ENCODE measurements at places on chromosomes 12 and 14. TPM values are rescaled to one million over a fixed set of nuclear protein-coding genes. Genes with fewer than 3 reads are reported as not detected.

DNA sequence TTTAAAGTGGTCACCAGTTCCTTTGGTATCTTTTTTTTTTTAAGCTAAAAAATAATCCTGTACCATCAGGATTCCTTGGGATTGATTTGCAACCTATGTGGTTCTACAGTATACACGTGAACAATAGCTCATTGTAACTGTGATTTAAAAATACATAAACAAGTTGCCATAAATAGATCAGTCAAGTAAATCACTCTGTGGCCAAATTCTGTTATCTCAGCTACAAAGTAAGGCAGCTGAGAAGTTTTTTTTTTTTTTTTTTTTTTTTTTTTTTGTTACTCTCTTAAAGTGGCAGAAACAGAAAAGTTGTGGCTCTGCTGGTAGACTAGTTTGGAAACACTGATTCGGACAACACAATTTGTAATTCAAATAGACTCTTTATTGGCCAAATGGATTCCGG lies 104.5 kb downstream of the PRICKLE1 start:
- no peak for DNase-seq

GRCh38 chr14:58106446-58106845 lies 45.6 kb downstream of the ARMH4 start:
- no peak for DNase-seq

DNA sequence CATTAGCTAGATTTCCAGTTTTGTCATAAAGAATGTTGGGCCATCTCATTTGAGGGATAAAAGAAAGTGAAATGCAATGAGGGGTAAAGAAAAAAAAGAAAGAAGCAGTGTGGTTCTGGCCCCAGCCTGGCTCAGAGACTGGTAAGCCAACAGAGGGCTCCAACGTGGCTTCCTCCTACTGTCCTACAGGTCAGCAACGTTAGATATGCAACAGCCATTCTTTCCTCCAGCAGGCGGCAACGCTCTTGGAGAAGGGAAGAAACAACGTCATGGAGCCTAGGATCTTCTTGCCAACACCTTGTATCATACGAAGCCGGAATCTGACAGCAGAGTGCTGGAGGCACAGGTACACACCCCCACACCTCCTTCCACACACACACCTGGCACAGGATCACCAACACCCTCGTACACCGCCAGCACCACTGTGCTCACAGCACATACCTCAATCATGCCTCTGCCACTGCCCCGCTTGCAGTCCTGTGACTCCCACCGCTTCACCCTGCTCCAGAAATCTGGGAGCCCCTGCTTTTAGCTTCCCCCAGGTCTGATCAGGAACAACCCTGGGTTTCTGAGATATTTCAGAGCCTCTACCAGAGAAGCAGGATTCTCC lies 102.8 kb downstream of the RPAP3 start:
- DNase-seq = no peak

DNA sequence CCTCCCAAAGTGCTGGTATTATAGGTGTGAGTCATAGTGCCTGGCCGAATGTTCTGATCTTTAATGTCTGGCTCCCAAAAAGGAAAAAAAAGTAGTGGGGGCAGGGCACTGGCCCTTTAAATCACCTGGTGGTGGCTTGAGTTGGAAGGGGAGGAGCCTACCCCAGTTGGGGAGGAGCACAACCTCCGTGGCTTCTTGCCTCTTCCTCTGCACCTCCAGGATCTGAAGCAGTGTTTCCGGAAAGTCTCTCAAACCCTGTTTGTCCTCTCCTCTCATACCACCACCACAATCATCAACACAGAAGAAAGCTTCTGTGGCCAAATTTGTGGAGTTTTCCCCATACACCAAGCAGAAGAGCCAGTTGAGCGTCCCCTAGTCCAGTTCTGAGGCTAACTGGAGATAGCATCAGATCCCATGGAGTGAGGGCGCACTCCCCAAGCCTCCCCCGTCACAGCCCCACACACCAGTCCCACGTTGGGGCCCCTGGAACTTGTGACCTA lies 24.3 kb upstream of the RCOR1 start:
- no peak for DNase-seq

DNA sequence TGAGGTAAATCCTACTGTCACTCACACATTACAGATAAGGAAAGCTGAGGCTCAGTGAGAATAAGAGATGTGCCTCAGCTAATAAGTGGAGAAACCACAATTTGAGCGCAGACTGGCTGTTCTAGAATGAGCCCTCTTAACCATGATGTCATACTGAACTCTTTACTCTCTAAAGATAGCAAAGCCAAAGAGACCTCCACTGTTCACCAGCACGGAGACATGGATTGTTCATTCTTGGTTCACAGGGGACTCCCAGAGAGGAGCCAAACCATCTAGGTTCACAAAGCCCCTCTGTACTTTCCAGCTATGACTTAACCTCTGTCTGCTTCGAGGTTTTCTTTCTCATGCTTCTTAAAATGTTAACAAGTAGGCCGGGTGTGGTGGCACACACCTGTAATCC lies 32.7 kb upstream of the YARS2 start:
- DNase-seq = no peak

- DNase-seq = no peak
Measured at GRCh38 chr12:116141110-116141832, 136.2 kb downstream of the MED13L start.

DNA sequence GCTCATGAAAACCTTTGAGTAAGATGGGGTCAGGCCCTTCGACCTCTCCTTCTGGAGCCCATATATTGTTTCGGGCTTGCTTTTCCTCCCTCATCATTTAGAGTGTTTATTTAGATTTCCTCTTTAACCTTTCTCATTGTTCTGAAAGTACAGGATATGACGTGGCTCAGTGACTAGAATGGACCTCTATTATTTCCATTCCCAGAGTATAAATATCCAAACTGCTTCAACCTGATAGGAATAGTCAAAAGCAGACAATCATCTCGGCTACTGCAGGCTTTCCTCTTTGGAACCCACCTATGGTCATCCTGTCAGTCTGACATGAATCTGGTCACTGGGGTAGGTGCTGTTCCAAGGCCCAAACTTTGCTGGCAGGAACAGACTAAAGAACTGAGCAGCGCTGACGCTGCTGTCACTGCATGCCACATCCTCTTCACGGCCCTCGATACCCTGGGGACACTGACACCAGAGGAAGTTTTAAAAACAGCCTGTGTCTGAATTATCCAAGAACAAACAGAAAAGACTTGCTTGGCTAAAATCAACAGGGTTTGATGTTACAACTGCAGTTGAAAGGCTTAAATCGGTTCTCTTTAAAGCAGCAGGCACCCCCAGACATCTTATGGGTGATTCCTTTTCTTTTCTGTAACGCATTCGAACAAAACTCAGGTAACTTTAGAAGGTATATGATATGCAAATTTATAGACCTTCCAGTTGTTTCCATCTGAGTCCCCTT lies 5.0 kb upstream of the DDX47 start:
- DNase-seq = no peak

- no peak for DNase-seq
Measured at GRCh38 chr14:97329701-97330100, 532.5 kb downstream of the VRK1 start.

- no peak for DNase-seq
Measured at GRCh38 chr14:32565256-32565655, 236.2 kb downstream of the AKAP6 start.

DNA sequence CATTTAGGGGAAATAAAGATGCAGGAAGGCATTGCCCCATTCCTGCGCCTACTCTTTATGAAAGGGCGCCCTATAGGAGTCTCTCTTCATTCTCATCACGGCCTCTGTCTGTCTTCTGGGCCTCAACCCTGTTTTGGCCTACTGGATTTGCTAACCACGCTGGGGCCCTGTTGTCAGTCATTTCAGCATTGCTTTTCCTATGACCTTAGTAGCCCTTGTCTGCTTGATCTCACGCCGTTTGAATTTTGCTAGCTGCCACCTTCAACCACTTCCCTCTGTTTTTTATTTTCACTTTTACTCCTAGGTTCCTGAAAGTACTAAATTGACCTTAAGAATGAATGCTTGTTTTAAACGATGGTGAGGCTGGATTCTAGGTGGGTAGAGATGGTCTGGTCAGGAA lies 139.0 kb downstream of the SYNE2 start:
- no peak for DNase-seq

GRCh38 chr14:58724206-58724605 lies 86.4 kb downstream of the DACT1 start:
- DNase-seq = no peak

Gene SLC25A29
- 104 TPM for total RNA-seq

Gene STAC3
- total RNA-seq = 6.0 TPM

Gene ATP5MC2
- total RNA-seq = 236 TPM

Gene AMIGO2
- 22.8 TPM for total RNA-seq

Gene CCDC177
- total RNA-seq = not detected
